ENCODE measurements at places on chromosomes 7 and 10. TPM values are rescaled to one million over a fixed set of nuclear protein-coding genes. Genes with fewer than 3 reads are reported as not detected.

DNA sequence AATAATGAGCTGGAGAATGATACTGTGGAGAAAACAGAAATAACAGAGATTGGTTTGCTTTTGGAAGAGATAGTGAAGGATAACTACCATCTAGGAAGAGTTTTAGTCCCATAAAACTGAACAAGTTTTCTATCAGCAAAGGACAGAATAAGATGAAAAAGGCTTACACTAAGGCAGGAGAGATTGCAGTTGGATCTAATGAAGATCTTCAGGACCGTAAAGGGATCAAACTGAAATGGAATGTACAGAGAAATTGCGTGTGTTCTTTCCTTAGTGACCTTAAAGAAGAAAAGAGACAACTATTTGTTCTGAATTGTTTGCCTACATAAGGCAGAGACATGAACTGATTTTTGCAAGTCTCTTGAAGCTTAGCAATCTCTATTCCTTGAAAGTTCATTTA is 191.7 kb upstream of the MTPN start:
- no peak for DNase-seq

DNA sequence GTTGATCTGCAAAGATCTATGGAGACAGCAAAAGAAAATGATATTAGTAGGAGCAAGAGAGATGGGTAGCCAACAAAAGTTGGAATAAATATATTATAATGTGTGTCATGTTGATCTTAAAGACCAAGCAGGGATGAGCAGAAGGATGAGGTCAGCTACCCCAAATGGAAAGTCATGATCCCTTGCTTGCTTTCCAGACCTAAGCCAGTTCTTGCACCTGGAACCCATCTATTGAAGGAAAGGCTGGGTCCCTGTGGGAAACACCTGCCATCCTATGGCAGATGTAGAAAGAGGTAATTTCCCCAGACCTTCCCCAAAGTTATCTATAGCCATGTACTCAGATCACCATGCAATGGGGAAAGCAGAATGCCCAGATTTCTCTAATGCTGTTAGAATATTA is 52.5 kb downstream of the LYZL2 start:
- DNase-seq, result no peak

DNA sequence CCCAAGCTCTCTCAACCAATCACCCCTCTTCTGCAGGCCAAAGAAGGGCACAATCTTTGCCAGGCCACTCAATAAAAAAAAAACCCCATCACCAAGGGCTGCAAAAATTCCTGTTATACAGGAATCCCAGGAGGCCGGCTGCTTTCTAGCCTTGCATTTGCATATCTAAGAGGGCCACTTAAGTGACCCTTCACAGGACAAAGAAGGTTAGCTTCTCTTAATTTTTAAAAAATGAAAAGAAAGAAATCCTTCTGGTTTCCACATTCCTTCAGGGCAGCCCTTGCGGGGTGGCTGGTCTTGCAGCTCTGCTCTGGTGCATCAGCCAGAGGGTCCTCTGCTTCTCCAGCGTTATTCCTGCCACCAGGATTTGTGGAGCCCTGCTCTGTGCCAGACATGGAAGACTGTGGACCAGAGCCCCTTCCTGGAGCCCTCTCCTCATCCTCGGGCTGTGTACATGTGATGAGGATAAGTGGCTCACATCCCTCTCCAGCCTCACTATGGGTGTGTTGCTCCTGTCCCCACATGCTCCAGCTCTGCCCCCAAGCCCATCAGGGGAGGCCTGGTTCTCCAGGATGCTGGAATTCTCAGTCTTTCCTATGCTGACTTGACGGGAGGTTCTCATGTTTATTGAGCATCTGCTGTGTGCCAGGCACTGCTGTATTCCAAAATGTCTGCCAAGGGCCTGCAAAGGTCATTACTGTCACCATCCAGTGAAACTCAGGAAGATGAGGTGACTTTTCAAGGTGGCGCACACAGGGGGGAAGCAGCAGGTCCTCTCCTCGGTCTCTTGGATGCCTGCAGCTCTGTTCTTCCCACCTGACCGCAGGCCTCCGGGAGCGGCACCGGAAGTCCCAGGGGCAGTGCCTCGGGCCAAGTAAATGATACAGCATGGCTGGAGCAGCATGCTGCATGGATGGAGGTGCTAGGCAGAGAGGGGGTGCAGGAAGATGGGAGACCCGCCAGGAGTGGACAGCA is 67.7 kb downstream of the ARHGAP22 start:
- DNase-seq, result no peak

NEUROD6 gene
- polyA plus RNA-seq, result not detected

EN2 gene
- polyA plus RNA-seq, result not detected

IQUB gene
- polyA plus RNA-seq, result 0.06 TPM

TAC1 gene
- not detected for polyA plus RNA-seq

GRCh38 chr7:138753150-138753518 is 44.7 kb upstream of the TMEM213 start:
- no peak for DNase-seq

ATG9B gene
- polyA plus RNA-seq, result 0.06 TPM

GRCh38 chr7:128139406-128139805 is 101.7 kb upstream of the LEP start:
- DNase-seq, result no peak

MYL10 gene
- polyA plus RNA-seq, result not detected

GRCh38 chr7:66198469-66198868 is 6.7 kb upstream of the TPST1 start:
- DNase-seq, result no peak

GRCh38 chr10:24518411-24518810 is 205.3 kb downstream of the ARHGAP21 start:
- DNase-seq, result no peak

DNA sequence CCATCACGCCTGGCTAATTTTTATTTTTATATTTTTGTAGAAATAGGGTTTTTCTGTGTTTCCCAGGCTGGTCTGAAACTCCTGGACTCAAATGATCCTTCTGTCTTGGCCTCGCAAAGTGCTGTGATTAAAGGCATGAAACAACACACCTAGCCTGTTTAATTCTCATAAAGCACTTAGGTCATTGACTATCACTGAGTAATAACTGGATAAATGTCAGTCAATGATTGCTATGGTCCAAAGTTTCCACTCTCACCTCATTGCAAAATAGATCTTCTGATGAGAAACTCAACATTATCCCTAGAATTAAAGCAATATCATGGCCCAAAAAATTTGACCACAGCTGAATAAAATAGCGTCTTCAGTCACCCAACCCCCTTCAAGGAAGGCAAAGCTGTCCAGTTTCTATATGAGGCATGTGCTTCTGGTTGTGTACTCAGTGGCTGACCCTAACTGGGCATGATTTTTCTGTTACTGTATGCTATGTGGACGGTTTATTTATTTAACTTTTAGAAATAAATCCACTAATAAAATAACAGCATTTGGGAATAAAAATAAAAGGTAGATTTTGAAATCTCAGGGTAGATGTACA is 86.5 kb upstream of the LRRN3 start:
- no peak for DNase-seq

DNA sequence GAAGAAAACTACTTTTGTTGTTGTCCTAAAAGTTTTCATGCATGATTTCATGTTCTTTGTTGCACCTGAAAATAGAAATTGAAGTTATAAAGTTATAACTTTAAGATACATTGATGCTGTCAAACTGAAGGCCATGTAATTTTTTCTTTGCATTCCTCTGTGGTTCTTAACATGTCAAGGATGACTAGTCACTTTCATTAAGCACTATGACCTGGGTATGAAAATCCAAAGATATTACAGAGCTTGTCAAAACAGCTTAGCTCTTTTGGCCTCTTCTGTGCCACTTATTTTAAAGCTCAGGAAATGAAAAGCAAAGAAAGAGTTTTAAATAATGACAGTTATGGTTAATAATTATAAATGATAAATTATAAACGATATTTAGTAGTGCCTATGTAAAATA is 241.6 kb upstream of the CACNA2D1 start:
- no peak for DNase-seq
